ENCODE measurements at places on chromosomes 2 and 18.

DNA sequence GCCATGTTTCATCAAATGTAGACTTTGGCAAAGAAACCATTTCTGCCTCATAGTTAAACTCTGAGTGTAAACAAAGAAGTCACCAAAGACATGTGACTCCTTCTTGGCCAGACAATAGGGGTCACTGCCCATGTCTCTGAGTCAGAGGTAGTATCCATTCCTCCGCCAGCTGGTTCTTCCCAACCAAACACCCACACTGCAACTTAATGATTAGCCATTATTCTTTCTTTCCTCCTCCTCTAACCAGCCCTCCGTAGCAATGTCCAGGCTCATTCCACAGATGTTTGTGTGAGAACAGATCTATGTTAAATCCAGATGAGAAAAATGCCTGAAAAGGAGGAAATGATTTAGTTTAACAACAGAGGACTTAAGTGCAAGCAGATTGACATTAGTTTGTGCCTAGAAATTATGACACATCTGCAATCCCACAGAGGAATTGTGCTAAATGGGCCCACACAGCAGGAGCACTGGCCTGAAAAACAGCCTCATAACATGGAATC lies 127.9 kb upstream of the SH3BP4 start:
- DNase-seq: no peak

DNA sequence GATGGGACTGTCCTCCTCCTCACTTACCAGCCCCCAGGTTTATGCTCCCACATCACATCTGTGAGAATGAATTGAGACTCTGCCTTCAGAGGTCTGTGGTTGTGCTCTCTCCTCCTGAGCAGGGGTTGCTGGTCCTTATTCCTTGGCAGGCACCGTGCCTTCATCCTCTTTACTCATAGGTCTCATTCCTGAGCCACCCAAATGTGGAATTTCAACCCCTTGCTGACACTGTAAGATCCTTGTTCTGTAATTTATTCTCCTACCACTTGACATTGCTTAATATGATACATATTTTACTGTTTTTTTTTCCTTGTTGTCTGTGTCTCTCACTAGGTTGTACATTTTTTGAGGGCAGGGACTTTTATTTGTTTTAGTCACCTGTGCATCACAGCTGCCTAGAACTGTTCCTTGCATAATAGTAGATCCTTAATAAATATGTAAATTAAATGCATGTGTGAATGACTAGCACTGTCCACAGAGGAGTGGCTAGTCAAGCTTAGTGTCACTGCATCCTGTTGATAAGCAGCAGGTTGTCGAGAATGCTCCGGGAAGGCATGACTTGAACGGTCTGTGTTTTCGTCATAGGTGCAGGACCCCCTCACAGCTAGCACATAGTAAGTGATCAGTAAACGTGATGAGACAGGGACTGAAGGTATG lies 180.6 kb downstream of the ZNF407 start:
- no peak for DNase-seq

GRCh38 chr2:145864501-145864900 lies 1344.6 kb upstream of the ZEB2 start:
- DNase-seq: no peak

DNA sequence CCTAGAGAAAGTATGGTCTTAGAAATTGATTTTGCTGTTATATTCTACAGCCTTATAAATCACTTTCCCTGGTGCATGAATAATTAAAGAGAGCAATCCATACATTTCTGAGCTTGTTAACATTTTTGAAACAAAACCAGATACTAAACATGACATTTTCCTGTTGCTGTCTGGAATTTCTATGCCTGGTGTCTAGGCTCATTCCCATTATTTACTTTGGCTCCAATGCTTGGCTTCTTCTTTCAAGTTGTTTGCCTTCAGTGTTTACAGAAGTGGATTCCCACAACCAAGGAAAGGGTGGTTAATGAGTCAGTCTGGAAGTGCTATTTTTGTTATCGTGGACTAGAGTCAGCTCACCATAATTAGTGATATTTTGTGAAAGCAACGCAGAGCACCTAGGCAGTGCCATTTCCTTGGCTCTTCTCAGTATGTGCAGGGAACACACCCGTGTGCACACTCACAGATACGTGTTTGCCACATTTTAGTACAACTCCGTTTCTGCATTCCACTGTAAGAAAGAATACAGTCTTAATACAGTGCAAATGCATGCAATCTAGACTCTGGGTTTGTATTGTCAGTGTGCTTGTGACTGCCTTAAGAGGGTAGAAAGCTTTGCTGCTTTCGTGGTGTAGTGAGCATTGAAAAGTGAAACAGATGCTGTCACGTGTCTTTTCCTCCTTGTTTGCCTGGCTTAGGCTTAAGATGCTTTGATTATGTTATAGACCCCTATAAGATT lies 185.0 kb upstream of the RASGRP3 start:
- DNase-seq: no peak

GRCh38 chr2:160465002-160465401 lies 28.6 kb downstream of the RBMS1 start:
- DNase-seq: no peak

- no peak for DNase-seq
Observed at GRCh38 chr2:160380611-160381010, 113.0 kb downstream of the RBMS1 start.
